ENCODE measurements at places on chromosomes 5 and 9.

GRCh38 chr5:50807661-50808060, 141.2 kb downstream of the PARP8 start:
- DNase-seq: no peak

DNA sequence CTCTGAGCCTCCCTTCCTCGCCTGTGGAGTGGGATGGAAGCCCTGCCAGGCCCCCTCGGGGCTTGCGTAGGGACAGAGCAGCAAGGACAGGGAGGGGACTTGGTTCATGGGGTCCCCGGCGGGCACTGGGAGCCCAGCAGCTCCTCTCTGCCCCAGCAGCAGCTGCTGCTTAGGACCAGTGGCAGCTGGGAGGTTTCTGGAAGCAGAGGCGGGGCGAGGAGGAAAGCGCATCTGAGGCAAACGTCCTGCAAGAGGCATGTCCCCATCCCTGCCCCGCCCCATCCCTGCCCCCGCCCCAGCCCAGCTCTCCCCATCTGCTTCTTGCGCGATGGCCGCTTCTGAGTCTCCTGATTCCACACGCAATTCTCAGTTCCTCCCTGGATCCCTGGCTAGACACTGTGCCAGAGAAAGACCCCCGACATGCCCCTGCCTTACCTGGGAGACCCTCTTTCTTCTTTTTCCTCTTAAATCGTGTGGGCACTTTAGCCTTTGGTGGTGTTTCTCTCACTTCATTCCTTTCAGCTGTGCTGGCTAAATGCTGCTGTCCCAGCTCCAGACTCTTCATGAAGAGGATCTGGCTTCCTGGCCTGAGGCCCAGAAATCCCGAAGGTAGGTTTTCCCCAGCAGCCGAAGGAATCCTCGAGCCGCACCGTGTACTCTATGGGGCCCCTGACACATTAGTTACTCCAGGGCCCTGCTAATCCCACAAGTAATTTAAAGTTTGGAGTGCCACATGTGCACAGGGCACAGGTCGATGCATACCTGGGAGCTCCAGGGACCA, 4.4 kb upstream of the OR2S2 start:
- DNase-seq: no peak

DNA sequence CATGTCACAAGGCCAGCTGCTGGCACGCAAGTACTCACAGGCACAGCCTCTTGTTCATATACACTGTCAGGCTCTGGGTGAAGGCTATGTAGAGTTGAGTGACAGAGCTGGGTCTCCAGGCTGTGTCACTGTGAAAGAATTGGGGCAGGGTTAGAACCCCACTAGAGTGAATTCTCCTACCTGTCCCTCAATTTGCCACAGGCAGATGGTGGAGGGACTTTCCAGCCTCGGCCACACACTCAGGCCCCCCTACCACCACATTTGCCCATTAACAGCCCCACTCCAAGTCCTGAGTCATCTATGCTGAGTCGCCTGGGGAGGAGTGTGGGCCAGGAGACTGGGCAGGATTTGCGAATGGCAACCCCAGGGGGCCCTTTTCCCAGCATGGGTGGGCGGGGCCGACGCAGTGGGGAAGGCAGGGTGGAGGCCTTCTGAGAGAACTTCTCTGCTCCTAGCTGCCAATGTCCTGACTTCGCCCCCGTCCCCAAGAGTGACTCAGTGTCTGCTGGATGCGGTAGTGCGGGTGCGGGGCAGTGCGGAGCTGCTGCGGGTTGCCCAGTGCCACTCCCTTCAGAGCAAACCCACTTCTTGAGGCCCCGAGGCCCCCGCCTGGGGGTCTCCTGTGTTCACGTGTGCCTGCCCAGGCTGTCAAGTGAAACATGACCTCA, 50.3 kb upstream of the PSD2 start:
- no peak for DNase-seq

DNA sequence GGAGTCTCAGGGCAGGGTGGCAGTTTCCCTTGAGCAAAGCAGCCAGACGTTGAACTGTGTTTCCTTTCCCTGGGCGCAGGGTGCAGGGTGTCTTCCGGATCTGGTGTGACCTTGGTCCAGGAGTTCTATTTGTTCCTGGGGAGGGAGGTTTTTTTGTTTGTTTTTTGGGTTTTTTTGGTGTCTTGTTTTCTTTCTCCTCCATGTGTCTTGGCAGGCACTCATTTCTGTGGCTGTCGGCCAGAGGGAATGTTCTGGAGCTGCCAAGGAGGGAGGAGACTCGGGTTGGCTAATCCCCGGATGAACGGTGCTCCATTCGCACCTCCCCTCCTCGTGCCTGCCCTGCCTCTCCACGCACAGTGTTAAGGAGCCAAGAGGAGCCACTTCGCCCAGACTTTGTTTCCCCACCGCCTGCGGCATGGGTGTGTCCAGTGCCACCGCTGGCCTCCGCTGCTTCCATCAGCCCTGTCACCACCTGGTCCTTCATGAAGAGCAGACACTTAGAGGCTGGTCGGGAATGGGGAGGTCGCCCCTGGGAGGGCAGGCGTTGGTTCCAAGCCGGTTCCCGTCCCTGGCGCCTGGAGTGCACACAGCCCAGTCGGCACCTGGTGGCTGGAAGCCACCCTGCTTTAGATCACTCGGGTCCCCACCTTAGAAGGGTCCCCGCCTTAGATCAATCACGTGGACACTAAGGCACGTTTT, 3.5 kb upstream of the PHYHD1 start:
- no peak for DNase-seq

- no peak for DNase-seq
Measured at GRCh38 chr5:119354537-119355243, 1.1 kb upstream of the TNFAIP8 start.

DNA sequence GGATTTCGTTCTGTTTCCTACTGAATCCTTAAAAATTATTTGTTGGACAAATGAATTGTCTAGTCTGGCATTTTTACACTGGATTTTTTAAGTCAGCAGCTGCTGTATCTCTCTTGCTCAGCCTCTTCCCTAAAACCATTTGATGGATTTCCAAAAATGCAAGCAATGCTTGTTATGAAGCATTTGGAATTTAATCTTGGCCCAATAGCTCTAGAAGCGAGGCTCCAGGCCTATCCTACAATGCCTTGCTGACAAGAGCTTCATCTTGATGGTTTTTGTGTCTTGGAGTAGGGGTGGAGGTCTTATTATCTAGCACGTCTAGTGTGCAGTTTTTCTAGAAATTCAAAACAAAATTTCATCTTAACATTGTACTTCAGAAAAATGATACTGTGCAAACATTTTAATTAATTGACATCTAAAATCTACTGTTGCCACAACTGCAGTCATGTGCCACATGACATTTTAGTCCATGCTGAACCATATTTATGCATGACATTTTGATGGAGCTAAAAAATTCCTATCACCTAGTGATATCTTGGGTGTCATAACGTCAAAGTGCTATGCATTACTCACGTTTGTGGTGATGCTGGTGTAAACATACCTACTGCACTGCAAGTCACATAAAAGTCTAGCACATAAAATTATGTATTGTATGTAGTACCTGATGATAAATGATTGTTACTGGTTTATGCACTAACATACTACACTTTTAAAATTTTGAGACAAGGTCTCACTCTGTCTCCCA, 5.9 kb upstream of the RAD23B start:
- DNase-seq: no peak

GRCh38 chr5:141617682-141618029, 1.1 kb downstream of the DIAPH1 start:
- no peak for DNase-seq

- DNase-seq: no peak
Measured at GRCh38 chr5:99061711-99062110, 132.9 kb upstream of the CHD1 start.

DNA sequence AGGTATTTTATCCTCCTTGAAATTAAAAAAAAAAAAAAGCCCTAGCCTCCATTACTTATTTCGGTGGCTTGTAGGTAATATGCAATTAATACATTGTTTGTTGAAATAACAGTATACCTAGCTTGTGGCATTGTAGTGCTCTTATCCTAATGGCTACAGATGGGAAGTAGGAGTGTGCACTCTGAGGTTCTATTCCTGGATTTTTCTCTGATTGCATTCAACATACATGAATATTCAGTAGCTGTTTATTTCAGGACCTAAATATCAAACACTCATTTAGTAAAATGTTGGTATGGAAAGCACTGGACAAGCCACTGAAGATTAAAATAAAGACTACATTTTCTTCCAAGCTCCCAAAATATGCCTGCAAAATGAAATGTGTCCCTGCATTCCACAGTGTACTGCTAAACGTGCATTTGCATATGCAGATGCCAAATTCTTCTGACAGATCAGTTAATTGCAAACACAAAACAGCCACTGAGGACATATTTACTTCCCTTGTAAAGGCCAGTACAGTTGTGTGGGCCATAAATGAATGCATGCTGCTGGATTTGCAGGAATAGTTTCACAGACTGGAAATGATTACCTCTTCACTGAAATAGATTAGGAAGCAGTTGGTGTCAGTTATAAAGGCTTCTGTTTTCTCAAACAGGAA, 826.1 kb downstream of the PRELID2 start:
- DNase-seq: no peak

DNA sequence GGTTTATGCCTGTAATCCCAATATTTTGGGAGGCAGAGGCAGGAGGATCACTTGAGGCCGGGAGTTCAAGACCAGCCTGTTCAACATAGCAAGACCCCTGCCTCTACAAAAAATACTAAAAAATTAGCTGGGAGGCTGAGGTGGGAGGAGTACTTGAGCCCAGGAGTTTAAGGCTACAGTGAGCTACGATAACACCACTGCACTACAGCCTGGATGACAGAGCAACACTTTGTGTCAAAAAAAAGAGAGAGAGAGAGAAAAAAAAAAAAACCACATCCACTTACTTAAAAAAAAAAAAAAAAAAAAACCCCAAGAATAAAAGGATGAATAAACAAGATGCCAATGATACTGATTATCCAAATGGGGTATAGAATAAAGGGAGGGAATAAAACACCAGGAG, 14.4 kb downstream of the CARNMT1 start:
- no peak for DNase-seq

GRCh38 chr5:111685969-111686368, 71.0 kb downstream of the NREP start:
- no peak for DNase-seq

DNA sequence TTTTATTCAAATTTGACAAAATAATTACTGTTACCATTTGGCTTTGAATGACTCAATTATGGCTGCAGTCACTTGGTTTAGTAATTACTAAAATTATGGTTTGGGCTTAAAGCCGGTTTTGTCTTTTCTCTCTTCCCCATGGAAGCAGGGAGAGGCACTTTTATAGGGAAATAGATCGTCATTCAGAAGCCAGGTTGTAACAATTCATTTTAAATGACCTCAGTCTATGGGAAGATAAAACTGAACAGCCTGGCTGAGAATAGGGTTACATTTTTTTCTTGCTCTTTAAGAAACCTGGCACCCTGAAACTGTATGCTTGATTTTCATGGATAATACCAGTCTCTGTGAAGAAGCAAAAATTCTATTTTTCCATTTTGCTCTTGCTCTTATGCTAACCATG, 169.8 kb downstream of the SMC2 start:
- DNase-seq: no peak

GRCh38 chr9:34771007-34771406, 61.1 kb upstream of the CCL21 start:
- DNase-seq: no peak

DNA sequence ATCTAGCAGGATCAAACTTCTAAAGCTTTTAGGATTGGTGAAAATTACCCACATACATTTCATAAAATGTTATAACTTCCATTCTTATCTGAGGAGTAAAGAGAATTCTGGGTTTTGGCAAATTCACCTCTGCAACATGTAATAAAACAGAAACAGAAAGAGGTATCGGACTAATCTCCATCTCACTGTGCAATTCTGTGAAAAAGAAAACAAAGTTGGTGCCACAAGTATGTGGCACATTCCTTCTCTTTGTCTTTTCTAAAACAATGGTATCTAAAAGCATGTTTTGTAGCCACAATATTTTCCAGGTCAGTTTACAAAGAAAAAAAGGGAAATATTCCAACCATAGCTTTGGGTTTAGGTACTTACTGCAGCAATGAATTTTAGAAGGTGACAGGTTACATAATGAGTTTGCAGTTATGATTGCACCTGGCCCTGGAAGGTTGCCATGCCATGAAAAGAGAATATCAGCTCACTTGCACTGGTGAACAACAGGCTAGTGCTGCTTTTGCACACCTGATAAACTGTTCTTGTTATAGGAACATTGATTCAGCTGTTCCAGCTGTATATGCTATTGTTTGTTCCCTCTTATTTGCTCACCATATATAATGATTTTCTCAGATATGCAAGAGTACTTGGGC, 491.3 kb upstream of the MEF2C start:
- DNase-seq: no peak

GRCh38 chr9:95670122-95670521, 153.4 kb upstream of the PTCH1 start:
- no peak for DNase-seq

DNA sequence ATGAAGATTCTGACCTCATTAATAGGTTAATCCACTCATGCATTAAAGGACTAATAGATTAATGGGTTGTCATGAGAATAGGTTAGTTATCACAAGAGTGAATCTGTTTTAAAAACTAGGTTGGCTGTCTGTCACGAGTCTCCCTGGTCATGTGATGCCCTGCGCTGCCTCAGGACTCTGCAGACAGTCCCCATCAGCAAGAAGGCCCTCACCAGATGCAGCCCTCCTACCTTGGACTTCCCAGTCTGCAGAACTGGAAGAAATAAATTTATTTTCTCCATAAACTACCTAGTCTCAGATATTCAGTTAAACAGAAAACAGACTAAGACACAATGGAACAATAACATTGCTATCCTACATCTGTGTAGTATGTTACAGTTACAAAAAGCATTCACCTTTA, 227.4 kb downstream of the ASTN2 start:
- no peak for DNase-seq
